ENCODE measurements at places on chromosomes 7 and 10. TPM values are rescaled to one million over a fixed set of nuclear protein-coding genes. Genes with fewer than 3 reads are reported as not detected.

SGCE gene
- total RNA-seq: 120 TPM

ABCC2 gene
- total RNA-seq: 0.84 TPM

TDRD1 gene
- total RNA-seq: 0.46 TPM

PIP gene
- not detected for total RNA-seq

AKAP9 gene
- 60.1 TPM for total RNA-seq

PRSS2 gene
- total RNA-seq: 0.72 TPM

ZNF467 gene
- 15.8 TPM for total RNA-seq

LRRN3 gene
- 2.7 TPM for total RNA-seq

CAMK1D gene
- 15.8 TPM for total RNA-seq

DLX5 gene
- 1.3 TPM for total RNA-seq

CHAT gene
- total RNA-seq: not detected

NYAP1 gene
- total RNA-seq: 1.7 TPM

PRSS37 gene
- total RNA-seq: not detected

TMEM273 gene
- 46.1 TPM for total RNA-seq

PILRA gene
- total RNA-seq: 8.6 TPM

STEAP1B gene
- 2.0 TPM for total RNA-seq

NUTM2E gene
- not detected for total RNA-seq

HOXA2 gene
- total RNA-seq: 3.5 TPM

WDR11 gene
- 59.6 TPM for total RNA-seq

ASAH2 gene
- 1.6 TPM for total RNA-seq

TRIM73 gene
- 1.6 TPM for total RNA-seq

SH2D4B gene
- 0.13 TPM for total RNA-seq

RSBN1L gene
- 9.1 TPM for total RNA-seq

CALHM3 gene
- not detected for total RNA-seq

GJC3 gene
- 0.74 TPM for total RNA-seq

ZNF212 gene
- total RNA-seq: 6.2 TPM

RAB19 gene
- total RNA-seq: 1.3 TPM

MYO1G gene
- total RNA-seq: 2.6 TPM

PRKG1 gene
- 33.9 TPM for total RNA-seq

All from omental fat pad (tissue), 4 donors.